ENCODE measurements at places on chromosomes 1 and 21.

DNA sequence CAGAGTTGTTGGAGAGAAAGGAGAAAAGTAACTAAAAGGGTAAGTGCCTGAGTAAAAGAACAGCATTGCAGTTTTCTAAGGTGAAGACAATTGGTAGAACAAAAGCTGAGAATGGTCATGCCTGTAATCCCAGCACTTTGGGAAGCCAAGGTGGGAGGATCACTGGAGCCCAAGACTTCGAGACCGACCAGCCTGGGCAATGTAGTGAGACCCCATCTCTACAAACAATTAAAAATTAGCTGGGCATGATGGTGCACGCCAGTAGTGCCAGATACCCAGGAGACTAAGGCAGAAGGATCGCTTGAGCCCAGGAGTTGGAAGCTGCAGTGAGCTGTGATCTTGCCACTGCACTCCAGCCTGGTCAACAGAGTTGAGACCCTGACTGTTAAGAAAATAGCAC lies 15.2 kb upstream of the PGD start:
- DNase-seq = no peak

DNA sequence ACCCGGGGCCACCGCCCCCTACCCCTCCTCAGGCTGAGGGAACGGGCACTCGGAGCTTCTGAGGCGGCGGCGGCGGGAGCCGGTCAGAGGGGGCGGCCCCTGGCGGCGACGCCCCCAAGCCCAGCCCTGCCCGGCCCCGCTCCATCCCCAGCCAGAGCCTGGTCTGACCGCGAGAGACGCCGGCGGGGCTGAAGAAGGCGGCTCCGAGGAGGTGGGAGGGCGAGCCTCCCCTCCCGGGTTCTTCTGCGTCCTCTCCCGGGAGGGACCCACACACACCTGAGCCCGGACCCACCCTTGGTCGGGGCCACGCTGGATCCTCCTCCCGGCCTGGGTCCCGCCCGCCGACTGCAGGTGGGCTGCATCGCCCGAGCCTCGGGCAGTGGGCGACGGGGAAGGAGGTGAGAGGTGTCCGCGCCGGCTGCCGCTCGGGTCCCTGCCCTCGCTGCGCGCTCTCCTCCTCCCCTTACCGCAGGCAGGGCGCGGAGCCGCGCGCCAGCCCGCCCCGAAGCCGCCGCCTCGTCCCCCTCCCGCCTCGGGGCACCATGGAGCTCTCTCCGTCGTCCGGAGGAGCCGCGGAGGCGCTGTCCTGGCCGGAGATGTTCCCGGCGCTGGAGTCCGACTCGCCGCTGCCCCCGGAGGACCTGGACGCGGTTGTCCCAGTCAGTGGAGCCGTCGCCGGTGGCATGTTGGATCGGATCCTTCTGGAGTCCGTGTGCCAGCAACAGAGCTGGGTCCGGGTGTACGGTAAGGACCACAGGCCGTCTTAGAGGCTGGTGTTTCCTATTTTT lies at the start of gene RASAL2:
Gene RASAL2 (plus strand): TSS at position 154 of the 788 bp plus-strand sequence. CDS start 389 bp downstream, at position 543.
- DNase-seq = peak; percentile 57

DNA sequence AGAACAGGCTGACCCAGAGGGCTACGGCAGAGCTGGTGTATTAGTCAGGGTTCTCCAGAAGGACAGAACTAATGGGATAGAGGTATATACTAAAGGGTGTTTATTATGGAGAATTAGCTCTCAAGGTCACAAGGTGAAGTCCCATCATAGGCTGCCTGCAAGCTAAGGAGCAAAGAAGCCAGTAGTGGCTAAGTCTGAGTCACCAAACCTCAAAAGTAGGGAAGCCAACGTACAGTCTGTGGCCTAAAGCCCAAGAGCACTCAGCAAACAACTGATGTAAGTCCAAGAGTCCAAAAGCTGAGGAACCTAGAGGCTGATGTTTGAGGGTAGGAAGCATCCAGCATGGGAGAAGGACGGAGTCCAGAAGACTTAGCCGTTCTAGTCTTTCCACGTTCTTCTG lies 179.2 kb downstream of the BACH1 start:
- DNase-seq = no peak

DNA sequence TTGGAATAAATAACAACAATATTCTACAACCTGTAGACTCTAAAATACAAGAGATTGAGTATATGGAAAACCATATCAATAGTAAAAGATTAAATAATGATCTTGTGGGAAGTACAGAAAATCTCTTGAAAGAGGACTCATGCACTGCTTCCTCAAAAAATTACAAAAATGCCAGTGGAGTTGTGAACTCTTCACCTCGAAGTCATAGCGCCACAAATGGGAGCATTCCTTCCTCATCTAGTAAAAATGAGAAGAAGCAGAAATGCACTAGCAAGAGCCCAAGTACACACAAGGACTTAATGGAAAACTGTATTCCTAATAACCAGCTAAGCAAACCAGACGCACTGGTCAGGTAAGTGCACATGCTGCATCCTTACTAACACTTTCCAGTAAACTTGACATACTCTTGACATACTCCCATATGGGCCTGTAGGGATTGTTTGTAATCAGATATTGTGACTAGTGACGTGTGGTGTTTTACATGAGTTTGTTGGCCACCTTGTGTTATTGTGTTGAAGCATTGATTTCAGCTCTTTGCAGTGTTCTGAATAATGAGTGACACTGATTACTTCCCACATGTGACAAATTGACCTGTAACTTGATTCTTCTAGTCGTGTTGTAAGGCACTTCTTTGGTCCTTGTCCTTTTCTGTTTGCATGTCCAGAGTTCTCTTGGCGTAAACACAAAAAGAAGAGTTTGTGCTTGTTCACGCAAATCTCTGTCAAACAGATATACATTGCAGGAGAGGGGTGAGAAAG lies 28.0 kb downstream of the MACO1 start:
- DNase-seq = no peak

- DNase-seq = no peak
Measured at GRCh38 chr21:29235714-29236197, 63.0 kb upstream of the BACH1 start.

- DNase-seq = no peak
Measured at GRCh38 chr1:179447489-179447888, 81.7 kb downstream of the AXDND1 start.

DNA sequence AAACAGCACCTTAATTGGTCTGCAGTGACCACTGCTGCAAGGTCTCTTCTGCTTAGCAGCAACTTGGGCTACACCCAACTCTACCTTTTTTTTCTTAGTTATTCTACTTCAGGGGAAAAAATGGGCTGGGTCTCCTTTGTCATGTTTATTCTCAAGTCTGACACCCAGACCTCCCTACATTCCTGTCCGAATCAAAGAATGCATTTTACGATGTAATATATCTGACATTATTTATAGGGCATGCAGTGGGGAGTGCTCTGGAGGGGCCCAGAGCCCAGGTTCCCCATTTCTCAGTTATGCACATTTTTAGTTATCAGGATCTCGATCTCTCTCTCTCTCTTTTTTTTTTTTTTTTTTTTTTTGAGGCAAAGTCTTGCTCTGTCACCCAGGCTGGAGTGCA lies 50.5 kb downstream of the OPTC start:
- no peak for DNase-seq

- no peak for DNase-seq
Measured at GRCh38 chr1:206582537-206582936, 29.7 kb downstream of the EIF2D start.

- no peak for DNase-seq
Measured at GRCh38 chr1:234526922-234527321, 47.9 kb upstream of the TARBP1 start.

DNA sequence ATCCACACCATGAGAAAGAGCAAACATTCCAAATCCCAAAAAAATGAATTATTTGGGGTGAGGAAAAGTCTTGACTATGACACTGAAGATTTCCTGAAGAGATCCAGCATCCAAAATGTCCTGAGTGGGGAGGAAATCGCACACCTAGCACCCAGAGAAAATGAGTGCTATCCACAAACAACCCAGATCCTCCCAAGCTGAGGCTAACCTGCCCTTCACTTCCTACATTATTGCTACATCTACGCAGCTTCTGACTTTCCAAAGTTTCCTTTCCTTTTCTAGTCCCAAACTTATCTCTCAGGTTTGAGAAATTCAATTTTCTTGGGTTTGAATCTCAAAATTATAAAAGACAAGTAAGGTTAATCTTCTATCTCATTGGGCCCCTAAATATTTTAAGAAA lies 906 bp upstream of the RGS13 start:
- no peak for DNase-seq

DNA sequence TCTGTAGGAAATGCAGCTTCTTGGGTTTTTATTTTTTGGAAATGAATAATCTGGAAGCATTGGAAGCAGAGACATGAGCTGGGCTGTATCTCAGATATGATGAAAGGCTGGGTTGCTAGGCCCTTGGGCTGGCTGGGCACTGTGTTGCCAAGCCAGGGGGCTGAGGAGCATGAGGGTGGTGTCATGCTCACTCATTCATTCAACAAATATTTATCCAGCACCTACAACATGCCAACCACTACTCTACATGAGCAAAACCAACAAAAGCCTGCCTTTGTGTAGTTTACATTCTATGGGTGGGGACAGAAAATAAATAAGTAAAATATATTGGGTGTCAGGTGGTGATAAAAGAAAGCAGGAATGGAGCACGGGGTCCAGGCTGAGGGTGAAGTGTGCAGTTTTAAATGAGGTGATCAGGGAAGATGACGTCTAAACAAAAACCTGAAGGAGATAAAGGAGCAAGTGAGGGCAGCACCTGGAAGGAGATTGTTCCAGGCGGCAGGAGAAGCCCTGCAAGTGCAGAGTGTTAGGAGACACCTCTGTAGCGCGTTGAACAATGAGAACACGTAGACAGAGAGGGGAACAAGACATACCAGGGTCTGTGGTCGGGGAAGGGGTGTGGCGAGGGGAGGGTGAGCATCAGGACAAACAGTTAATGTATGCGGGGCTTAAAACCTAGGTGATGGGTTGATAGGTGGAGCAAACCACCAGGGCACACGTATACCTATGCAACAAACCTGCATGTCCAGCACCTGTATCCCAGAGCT lies 10.9 kb downstream of the TAGLN2 start:
- DNase-seq = no peak

DNA sequence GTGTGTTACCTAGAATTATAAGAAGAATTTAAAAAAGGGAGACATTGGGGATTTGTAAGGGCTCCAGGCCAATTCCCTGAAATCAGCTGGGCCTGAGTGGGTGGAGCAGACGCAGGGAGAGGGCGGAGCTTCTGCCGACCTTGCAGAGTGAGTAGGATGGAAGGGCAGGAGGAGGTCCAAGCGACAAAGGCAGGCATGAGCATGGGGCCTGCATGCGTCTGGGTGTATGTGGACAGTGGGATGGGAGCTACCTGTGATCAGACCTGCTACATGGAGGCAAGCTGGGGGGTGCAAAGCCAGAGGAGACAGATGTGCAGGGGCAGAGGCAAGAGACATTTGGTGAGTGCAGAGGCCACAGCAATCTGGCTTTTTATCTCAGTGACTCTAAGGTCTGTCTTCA lies 105.3 kb upstream of the OLIG2 start:
- no peak for DNase-seq

GRCh38 chr1:929712-930632 lies 6.2 kb downstream of the SAMD11 start:
- no peak for DNase-seq

GRCh38 chr21:27017246-27017645 lies 50.4 kb upstream of the ADAMTS5 start:
- DNase-seq = no peak

DNA sequence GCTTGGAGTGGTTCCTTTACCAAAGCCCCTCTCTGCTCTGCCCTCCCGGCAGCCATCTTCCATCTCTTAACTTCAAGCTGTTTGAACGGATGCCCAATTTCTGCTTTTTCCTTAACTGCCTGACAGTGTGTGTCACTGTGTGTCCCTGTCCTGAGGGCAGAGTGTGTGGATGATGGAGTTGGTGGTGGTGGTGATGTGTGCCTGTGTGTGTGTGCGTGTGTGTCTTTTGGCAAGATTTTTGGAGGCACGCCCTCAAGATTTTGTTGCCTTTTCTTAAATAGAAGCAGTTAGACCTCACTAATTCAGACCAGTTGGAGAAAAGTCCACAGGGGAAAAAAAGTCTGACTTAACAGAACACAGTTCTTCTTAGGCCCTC lies 30.3 kb downstream of the SERTAD4 start:
- DNase-seq = no peak

GRCh38 chr1:47824716-47825115 lies 172.5 kb downstream of the TRABD2B start:
- DNase-seq = no peak

- no peak for DNase-seq
Measured at GRCh38 chr1:167330601-167331293, 110.1 kb downstream of the POU2F1 start.

Measured in LoVo (cell line).